ENCODE measurements at places on chromosomes 1 and 21.

DNA sequence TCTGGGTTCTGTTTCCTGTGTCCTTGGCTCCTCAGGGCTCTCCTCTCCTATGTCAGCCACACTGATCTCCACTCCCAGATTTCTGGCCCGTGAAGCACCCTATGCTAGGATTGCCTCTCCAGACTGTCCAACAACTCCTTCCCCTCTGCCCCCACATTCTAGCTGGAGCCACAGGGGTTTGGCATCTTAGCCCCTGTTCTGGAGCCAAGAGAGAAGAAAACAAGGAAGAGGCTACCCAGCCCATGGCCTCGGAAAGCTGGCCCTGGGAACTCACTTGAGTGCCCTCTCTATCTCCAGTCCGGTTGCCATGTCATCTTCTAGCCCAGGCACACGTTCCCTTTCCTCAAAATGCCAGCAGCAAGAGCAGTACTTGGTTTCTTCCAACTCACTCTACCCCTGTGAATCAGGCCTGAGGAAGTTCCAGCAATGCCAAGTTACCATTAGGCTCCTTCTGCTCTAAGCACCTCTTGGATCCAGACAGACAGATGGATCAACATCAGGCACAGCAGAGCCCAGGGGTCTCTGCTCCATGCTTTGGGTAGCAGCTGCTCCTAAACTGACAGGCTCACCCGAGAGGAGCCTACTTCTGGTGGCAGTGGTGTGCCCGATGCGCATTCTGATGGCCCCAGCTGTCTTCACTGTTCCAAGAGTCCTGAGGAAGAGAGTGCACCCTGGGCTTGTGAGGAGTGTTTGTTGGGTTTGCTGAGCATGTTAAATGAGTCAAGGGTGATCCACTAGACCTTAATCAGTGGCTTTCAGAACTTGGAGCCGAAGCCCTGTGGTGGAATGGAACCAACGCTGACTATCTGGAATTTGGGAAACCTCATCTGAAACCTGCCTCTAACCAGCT is 11.6 kb upstream of the GPR61 start:
- no peak for DNase-seq

DNA sequence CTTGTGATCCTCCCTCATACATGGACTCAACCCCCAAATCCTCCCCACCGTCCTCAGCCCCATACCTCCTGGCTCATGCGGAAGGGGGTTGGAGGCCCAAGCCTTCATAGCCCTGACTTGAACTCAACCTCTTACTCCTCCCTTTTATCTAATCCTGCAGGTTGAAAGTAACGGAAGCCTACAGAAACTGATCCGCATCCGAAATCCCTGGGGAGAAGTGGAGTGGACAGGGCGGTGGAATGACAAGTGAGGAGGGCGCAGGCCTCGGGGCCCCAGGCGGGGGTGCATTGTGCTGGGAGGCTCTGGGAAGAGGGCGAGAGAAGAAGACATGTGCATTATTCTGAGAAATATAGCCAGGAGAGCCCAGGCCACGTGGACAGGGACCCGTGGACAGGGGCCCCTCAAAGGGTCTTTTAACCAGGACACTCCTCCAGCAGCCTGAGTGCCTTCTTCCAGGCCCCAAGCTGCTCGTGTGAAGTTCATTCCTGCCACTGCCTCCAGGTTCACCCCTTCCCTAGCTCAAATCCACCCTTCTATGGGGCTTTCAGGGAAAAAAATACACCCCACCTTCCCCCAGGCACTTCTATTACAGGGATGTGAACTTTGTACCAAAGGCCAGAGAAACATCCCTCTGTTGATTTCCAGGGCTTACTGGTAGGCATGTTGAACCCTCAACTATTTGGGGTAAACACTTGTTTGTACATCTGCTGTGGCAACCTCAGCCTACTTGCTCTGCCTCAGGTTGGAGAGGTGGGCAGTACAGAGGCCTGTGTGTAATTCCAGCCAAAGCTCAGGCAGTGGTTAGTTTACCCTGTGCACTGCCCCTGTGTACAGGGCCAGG is 38.6 kb downstream of the CAPN2 start:
- DNase-seq: no peak

DNA sequence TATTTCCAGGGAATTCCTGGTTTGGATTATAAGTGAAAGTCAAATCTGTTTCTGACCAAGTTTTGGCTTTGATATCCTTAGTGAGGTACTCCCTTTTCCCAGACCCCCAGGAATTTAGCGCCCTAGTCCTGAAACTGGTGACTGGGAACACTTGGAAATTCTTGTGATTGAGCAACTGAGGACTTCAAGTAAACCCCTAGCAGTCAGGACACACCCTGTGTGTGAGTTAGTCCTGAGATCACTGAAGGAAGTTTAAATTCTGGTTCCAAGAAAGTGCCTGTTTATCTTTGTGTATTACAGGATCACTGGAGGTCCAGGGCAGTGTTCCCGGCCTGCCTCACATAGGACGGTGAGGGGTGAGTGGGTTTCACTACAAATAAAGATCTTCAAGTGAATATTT is 95.1 kb upstream of the F3 start:
- no peak for DNase-seq

GRCh38 chr1:7551442-7551841 is 219.7 kb upstream of the VAMP3 start:
- DNase-seq: no peak

- DNase-seq: no peak
Measured at GRCh38 chr1:226523646-226524406, 24.7 kb upstream of the STUM start.

DNA sequence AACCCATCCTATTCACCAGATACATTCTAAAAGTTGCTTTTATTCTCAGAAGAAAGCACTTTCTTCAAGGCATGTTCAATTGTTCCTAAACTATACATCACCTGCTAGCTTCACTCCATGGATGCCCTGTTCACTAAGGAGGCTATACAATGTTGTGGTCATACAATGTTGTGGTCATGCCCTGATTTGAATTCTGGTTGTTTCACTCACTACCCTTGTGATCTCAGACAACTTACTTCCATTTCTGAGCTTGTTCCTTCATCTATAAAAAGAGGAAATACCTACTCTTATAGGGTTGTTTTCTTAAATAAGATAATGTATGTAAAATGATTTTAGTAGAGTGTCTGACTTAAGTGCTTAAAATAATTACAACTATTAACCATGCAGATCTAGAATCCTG is 19.7 kb downstream of the EDEM3 start:
- no peak for DNase-seq
